ENCODE measurements at places on chromosomes 5 and 9.

DNA sequence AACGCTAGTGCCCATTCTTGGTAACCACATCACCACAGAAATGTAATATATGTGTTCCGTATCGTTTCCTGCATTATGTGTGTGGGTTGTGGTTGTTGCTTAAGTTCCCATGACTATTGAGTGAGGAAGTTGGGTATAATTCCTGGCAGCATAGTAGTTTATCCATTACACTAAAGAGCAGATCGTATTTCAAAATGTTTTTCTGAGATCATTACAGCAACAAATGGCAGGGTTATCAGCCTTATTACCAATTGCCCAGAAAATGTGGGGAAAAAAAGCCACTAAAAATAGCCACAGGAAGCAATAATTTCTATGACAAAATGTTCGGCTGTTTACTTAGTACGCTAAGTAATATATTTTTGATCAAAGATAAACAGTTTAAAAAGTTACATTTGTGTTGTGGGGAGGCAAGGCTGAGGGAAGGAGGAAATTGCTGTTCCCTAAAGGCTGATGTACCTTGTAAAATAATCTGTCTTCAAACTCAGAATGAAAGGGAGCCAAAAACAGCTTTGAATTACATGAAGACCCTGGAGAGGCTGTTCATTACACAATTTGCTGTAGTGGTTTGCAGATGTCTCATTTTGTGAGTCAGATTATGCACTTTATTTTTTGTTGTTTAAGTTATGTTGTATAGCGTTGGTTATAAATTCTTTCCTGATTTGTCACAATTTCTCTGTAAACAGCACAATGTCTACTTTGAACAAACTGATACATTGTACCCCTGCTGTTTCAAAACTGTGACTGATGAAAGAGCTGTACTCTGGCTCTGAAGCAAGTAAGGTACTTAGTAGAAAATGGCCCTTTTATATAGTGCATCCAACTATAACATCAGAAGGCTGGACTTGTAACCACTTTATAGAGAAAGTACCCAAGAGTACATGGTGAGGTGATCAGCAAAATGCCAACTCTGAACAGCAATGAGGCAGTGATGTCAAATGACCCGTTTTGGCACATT is 1028.5 kb downstream of the NR2F1-AS1 start:
- no peak for DNase-seq

GRCh38 chr9:34237836-34238235 is 59.0 kb downstream of the UBAP1 start:
- DNase-seq: no peak

DNA sequence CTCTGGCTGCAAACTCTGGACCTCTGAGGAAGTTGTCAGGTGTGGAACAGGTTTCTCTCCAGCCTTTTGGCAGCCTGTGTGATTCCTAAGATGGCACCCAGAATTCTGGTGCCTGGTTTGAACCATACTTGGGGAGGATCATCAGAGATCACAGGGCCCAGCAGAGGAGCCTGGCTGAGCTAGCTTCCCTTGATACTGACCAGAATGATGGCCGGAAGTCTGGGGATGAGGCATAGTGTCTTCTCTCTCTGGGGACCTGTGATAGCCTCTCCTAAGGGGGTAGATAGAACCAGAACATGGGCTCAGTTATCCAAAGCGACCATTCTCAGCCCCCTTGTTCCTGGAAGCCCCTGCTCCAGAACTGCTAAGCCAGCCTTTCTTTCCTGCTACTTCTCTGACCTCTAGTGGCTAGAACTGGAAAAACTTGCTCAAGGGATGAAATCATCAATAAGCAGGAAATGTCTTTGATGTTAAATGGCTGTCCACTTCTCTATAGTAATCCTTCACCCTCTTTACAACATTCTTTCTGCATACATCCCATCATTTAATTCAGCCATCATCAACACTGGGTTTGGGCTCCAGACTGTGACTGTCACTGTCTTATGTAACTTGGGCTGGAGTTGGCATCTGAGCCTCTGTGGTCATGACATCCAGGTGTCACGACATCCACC is 55.1 kb downstream of the C9orf152 start:
- DNase-seq: peak; percentile 74

DNA sequence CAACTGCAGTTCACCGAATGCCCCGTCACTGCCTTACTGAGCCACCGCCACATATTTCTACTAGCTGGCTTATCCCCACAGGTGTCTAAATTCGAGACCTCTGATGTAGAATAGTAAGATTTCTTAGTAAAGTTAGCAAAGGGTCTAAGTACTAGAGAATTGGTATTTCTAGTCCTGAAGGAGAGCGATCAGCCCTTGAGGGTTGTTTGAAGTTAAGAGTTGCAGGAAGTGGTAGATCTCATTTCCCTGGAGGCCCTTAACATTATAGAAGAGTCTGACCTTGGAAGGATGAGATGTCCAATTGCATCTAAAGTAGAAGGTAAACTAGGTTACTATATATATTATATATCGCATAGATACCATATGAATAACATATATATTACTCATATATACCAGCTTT is 451.8 kb downstream of the CCDC171 start:
- no peak for DNase-seq

DNA sequence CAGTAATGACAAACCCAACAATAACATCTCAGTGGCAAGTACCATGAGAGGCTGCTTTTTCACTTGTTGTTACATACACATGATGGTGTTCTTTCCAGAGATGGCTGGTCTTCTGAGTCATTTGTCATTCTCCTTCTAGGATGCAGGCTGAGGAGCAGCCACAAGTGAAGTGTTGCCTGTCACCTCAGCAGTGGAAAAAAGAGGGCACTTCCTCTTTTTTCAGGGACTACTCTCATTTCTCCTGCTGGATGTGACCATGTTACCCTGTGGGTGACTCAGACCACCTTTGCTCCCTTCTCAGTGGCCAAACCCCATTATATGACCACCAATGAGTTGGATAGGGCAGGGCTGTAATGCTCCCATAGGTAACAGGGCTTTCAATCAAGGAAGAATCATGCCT is 587.0 kb upstream of the ADAMTS16 start:
- no peak for DNase-seq

GRCh38 chr5:7897014-7897600 is 28.2 kb downstream of the MTRR start:
- DNase-seq: no peak

GRCh38 chr9:136520053-136520540 is 25.8 kb downstream of the NOTCH1 start:
- no peak for DNase-seq

GRCh38 chr5:181159286-181160151 is 12.1 kb downstream of the OR2V2 start:
- DNase-seq: peak; percentile 91

DNA sequence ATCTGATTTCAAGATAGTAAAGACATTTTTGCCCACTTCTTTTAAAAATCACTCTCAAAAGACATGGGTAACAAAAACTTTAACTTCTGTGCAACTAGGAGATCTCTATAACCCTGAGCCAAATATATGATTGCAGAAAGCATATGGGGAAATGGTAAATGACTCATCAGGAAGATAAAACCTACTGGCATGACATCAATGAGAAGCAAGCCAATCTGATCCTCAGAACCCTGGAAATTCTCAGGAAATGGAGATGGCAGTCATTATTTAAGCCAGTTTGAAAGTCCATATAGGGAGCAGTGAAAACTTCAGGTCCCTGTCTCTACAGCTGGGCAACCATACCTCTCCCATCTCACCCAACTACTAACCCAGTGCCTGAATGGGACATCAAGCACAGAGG is 249.7 kb upstream of the NREP start:
- DNase-seq: no peak

GRCh38 chr9:98900725-98901124 is 43.0 kb upstream of the COL15A1 start:
- no peak for DNase-seq

GRCh38 chr9:127990554-127990953 is 9.8 kb upstream of the EEIG1 start:
- DNase-seq: no peak

DNA sequence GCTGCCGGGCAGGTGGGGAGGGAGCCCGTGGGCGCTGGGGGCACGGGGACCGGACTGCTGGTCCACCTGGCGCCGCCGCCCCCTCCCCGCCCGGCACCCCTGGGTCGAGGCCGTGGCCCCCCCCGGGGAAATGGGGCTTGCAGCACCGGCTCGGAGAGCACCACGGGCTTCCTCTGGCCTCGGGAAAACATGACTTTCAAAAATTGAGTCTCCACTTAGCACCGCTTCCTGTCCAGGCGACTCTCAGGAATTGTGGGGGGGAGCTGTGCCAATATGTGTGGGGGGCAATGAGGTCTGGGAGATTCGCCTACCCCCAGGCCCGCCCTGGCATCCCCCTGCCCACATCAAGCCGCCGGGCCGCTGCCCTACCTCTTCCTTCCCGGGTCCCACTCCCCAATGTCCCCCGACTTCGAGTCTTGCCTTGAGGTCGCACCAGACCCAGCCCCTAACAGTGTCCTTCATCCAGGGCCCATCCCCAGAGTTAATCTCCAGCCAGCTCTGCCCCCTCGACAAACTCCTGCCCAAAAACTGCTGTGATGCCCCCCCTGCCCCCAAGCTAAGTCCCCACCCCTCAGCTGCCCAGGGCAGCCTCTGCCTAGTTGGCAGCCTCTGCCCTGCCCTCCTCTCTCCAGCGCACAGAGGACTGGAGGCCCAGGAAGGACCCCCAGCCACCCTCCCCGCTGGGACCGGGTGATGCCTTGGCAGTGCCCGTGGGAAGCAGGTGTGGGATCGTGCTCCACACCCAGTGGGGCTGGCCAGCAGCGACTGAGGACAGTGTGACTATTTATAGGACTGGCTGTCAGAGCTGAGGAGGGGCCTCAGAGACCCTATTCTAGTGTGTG is 3.9 kb downstream of the EGFL7 start:
- DNase-seq: no peak

DNA sequence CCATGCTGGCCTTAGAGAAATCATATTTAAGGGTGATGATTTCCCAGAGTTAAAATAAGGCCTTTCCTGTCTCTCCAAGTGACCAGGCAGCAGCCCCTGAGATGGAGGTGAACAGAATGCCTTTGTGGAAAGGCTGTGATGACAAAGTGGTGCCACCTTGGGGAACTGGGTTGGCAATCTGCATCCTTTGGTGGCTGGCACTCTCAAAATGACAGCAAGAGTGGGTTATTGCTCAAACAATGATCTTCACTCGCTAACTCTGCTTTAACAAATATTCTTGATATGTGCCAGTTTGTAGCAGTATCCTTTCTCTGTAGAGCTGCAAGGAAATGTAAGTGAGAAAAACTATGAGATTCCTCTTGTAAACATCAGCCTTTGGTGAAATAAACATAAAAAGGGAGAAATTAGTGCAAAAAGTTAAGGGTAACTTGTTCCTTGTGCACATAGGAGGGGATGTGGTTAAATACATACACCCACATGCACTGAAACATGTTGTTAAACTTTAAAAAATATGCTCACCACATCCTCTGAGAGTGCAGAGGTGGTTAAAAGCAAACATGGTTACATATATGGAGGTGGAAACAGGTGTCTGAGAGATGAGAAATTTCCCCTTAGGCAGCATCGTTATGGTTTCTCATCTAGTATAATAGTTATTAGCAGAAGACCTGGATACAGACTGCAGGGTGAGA is 373.4 kb upstream of the CTNND2 start:
- DNase-seq: no peak

GRCh38 chr5:97098922-97099321 is 43.5 kb downstream of the LIX1 start:
- no peak for DNase-seq

DNA sequence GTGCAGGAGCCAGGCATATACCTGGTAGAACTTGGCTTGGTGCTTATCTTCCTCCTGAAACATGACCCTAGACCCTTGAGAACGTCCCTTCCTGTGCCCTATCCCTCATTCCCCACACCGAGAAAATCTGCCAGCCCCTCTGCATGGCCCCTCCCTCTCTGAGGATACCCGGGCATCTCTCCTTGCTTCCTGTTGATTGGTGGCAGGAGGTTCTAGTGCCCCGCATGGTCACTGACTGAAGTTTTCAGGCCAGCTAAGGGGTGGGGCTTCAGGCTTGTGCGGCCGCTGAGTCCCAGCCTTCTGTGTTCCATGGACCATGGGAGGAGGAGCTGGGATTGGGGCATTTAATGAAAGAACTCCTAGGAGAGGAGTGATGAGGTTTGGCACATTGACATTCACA is 22.8 kb downstream of the IGIP start:
- DNase-seq: peak; percentile 36

DNA sequence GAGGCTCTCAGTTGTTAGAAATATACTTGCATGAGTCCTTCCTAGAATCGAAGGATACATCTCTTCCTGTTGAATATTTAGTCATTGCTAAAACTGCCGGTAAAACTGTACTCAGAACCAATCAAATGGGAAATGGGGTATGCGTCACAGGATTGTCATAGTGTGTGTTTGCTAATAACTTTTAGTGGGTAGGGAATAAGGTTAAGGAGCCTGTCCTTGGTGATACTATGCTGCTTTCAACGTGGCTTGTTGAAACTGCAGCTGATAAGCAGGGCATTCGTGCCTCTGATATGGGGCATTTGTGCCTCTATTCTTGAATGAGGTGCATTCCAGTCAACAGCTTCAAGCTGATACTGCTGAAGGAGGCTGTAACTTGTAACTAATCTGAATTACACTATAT is 26.6 kb downstream of the HABP4 start:
- DNase-seq: no peak

DNA sequence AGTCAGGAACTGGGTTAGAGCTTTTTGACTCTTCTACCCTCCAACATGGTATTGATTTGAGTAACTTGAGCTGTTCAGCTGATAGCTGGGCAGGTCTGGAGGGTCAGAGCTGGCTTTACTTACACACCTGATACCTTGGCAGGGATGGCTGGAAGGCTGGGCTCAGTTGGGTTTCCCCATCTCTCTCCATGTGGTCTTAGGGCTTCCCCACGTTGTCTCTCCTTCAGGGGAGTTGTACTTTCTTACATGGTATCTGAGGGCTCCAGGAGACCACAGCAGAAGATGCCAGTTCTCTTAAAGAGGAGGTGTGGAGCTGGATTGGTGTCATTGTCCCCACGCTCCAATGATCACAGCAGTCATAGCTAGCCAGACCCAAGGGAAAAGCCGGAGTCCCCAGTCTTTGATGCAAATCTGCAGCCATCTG is 25.6 kb downstream of the ISOC1 start:
- DNase-seq: no peak

DNA sequence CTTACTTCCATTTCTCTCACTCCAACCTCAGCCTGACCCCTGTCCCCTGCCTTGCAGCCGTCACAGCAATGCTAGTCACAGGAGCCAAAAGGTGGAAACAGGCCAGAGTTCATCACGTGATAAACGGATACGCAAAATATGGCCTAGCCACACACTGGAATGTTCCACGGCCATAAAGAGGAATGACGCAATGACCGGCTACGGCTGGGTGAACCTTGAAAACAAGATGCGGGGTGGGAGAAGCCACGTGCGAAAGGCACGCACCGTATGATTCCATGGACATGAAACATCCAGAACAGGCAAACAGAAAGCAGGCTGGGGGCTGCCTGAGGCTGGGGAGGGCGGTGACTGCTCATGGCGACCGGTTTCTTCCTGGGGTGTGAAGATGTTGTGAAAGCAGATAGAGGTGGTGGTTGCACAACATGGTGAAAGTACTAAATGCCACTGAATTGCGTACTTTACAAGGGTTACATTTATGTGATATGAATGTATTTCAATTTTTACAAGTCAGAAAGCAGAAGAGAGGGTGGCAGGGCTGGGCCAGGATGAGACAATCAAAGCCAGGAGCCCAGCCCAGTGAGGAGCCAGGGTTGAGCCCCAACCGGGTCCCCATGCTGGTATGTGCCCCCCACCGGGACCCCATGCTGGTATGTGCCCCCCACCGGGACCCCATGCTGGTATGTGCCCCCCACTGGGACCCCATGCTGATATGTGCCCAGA is 117.8 kb upstream of the SARDH start:
- no peak for DNase-seq

- no peak for DNase-seq
Observed at GRCh38 chr9:16918920-16919319, 48.5 kb upstream of the BNC2 start.

- no peak for DNase-seq
Observed at GRCh38 chr9:81083854-81084512, 605.4 kb downstream of the TLE1 start.

Data from retina (tissue), 1 donor.